ENCODE measurements at places on chromosomes 3 and 15. TPM values are rescaled to one million over a fixed set of nuclear protein-coding genes. Genes with fewer than 3 reads are reported as not detected.
A peak's percentile ranks its signal among the peaks of the same experiment; 100 is the strongest.

DNA sequence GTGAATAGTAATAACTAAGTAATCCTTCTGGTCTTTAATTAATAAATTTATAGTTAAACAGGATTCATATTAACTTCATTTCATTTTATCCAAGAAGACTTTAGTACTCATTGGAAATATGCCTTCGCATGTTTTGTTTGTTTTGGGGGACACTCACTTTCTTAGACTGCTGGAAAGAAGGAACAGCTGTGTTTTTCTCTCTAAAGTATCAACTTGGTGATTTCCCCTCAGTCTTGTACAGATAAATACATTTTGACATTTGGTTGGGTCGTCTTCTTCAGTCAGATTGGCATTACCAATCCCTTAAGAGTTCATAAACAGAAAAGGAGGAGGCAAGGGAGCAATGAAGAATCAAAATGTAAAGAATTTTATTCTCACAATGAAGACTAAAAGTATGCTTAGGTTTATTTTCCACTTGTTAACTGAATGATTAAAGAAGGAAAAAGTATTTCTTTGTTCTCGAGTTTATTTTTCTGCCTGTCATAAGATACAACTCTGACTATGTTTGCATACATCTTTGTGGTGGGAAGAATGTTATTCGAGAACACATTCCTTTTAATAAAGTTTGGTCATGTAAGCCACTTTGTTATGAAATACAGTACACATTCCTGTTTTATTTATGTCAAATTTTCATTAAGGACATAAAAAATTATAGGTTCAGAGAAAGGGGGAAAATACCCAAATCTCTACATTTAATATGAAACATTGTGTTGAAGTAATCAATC is 140.2 kb downstream of the GMNC start:
- no peak overlapping the region for H3K27ac ChIP-seq
- no peaks in the 10 kb centered on the region for H3K4me1 ChIP-seq
- H3K36me3 ChIP-seq = no peaks in the 10 kb centered on the region
- no peak overlapping the region for H3K4me3 ChIP-seq

DNA sequence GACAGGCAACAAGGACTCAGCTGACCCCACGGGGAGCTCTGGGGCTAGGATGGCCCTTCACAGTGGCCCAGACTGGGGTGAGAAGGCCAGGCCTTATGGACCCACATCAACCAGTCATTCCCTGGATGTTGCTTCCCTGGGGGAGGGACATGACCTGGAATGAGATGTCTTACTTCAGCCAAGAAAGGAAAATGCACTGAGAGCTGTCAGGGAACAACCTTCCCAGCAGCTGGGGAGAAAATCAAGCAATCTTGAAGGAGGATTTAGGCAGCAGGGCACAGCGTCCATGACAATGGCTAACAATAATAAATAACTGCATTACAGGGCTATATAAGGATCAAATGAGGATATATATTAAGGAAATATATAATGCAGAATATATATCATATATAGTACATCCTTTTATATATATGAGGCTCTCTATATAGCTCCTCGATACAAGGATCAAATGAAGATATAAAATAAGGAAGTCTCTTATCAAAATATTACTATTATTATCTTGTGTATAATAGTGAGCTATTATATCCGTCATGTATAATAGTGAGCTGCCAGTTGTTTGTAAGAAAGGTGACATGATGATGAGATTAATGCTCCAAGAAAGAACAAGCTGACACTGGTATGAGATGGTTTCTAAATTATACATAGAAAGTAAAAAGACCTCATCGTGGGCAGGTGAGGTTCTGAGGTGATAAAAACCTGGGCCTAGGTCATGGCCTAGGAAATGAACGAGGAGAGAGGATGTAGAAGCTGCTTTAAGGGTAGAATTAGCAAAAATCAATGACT is 117.8 kb upstream of the LIPC start:
- no peak for DNase-seq
- no peak overlapping the region for H3K27ac ChIP-seq
- H3K27me3 ChIP-seq = no peaks in the 10 kb centered on the region

DNA sequence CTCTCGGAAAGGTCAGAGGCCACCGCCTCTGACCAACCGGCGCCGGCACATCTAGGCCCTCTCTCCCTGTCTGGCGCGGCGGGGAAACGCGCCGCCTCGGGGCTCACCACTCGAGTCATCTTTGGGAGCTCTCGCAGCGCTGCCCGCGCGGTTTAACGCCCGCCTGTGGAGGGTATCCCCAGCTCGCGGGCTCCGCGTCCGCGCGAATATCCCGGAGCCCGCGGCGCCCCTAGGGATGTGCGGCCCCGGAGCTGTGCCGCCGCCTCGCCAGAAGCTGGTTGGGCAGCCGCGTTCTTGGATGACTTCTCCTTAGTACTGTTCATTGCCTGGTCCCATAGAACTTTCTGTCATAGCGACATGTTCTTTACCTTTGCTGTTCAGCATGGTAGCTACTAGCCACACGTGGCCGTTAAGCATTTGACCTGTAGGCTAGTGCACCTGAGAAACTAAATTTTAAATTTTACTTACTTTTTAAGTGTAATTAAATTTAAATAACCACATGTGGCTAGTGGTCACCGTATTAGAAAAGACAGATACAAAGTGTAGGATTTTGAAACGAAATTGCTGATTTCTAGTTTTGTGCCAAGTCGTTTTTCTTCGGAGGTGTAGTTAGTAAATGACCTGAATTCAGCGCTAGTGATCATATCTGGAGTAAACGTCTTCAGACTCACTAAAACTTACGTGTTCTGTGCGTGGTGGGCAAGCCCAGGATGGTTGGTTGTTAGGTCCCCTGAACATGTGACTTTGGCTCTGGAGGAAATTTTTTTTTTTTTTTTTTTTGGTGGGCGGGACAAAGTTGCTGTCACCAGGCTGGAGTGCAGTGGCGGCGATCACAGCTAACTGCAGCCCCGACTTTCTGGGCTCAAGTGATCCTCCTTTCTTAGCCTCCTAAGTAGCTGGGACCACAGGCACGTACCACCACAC is 835 bp downstream of the ARIH2 start:
- peak; percentile 59 for DNase-seq
- no peaks in the 10 kb centered on the region for H3K36me3 ChIP-seq
- no peak overlapping the region for H3K27ac ChIP-seq
- peaks cover 2% of the 10 kb centered on the region for H3K4me1 ChIP-seq
- H3K4me3 ChIP-seq = peak overlapping the region; percentile 90
- peaks cover 6% of the 10 kb centered on the region for H3K27me3 ChIP-seq

DNA sequence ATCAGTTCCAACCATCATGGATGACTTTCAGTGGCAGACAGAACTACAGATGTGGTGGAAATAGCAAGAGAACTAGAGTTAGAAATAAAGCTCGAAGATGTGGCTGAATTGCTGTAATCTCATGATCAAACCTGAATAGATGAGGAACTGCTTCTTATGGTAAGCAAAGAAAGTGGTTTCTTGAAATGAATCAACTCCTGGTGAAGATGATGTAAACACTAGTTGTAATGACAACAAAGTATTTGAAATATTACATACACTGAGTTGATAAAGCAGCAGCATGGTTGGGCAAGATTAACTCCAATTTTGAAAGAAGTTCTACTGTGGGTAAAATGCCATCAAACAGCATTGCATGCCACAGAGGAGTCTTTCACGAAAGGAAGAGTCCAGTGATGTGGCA is 131.7 kb upstream of the FAM3D start:
- H3K4me1 ChIP-seq = peaks cover 6% of the 10 kb centered on the region
- H3K27ac ChIP-seq = no peak overlapping the region

- no peak overlapping the region for H3K4me3 ChIP-seq
- no peak overlapping the region for H3K27ac ChIP-seq
- H3K36me3 ChIP-seq = no peaks in the 10 kb centered on the region
- no peak for DNase-seq
- no peaks in the 10 kb centered on the region for H3K27me3 ChIP-seq
Observed at GRCh38 chr3:111800472-111800871, 58.6 kb upstream of the PHLDB2 start.

GRCh38 chr3:186938716-186939115 is 8.4 kb downstream of the ST6GAL1 start:
- no peak overlapping the region for H3K4me3 ChIP-seq
- peaks cover 40% of the 10 kb centered on the region for H3K4me1 ChIP-seq
- H3K36me3 ChIP-seq = no peaks in the 10 kb centered on the region

- no peak overlapping the region for H3K27ac ChIP-seq
- H3K4me3 ChIP-seq = no peak overlapping the region
- H3K4me1 ChIP-seq = peaks cover 6% of the 10 kb centered on the region
- H3K27me3 ChIP-seq = peaks cover 7% of the 10 kb centered on the region
Observed at GRCh38 chr3:13598201-13598600, 49.3 kb downstream of the FBLN2 start.

DNA sequence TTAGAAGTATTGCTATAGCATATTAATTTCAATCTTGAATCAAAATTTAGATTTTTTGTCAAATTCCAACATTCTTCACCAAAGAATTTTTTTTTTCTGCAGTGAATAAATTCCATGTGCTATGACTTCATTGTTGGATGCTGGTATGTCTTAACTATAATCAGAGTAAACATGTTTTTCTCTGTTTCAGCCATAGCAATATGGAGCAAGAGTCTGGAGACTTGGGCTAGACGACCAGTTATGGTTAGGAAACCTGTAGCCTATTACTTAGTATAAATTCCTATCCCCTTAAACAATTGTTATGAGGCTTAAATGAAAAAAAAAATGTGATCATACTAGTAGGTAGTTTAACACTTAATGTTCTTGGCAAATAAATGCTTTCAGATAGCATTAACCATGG is 431.9 kb upstream of the FRG2C start:
- H3K4me1 ChIP-seq = peaks cover 1% of the 10 kb centered on the region
- H3K27me3 ChIP-seq = peaks cover 3% of the 10 kb centered on the region
- no peak overlapping the region for H3K27ac ChIP-seq
- H3K4me3 ChIP-seq = no peak overlapping the region

GRCh38 chr15:32877252-32878019 is 159.6 kb downstream of the GREM1 start:
- no peaks in the 10 kb centered on the region for H3K27me3 ChIP-seq
- H3K36me3 ChIP-seq = no peaks in the 10 kb centered on the region
- no peaks in the 10 kb centered on the region for H3K4me1 ChIP-seq
- DNase-seq = no peak

GRCh38 chr3:12268049-12268735 is 20.7 kb upstream of the PPARG start:
- no peaks in the 10 kb centered on the region for H3K27me3 ChIP-seq
- H3K27ac ChIP-seq = no peak overlapping the region
- no peak overlapping the region for H3K4me3 ChIP-seq
- no peaks in the 10 kb centered on the region for H3K4me1 ChIP-seq
- no peak for DNase-seq

DNA sequence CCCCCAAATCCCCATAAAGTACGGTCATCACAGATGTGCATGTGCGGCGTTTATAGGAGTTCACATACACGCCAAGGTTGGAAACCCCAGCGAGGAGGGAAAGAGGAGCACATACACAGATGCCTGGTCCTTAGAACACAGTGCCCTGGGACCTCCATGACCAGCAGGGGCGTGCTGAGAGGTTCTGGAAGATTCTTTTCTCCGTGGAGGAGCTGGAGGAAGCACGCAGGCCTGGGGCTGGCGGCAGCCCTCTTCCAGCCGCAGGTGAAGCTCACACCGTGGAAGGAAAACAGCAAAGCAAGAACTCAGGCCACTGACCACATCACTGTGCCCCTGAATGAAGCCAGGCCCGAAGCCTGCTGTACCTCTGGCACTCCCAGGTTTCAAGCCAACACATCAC is 61.0 kb upstream of the SEC61A1 start:
- H3K27me3 ChIP-seq = peaks cover 4% of the 10 kb centered on the region
- DNase-seq = no peak
- H3K36me3 ChIP-seq = no peaks in the 10 kb centered on the region

DNA sequence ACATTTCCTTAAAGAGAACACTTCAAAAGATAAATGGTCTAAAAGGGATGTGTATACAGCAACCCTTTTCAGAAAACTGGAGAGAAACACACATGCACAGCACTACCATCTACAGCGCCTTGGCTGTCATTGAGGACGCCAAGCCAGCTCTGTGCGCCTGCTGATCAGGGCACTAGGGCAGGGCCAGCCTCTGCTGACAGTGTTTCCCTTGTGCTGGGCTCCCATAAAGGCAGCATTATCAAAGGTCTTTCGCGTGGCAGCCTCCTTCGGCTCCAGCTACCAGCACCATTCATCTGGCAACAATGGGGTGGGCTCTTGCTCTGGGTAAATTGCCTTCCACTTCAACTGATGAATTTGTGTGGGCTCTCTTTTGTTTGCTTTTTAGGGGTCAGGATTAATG is 53.4 kb downstream of the LDHAL6B start:
- no peak overlapping the region for H3K4me3 ChIP-seq
- H3K36me3 ChIP-seq = no peaks in the 10 kb centered on the region
- no peaks in the 10 kb centered on the region for H3K4me1 ChIP-seq
- H3K27me3 ChIP-seq = no peaks in the 10 kb centered on the region

DNA sequence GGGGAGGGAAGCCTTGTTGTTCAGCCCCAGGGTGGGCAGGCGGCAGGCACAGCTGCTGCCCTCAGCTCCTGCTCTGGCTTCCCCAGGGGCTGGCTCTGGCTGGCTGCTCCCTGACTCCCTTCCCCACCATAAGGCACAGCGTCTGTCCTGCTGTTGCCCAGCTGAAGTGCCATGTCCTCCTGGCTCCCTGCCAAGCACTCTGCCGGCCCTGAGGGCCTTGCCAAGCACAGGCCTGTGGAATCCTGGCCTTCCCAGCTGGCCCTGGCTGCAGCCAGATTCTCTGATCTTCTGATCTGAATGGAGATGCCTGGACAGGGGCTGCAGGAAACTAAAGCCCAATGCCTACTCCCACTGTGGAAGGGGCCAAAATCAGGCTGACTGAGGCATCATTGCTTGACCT is 1.1 kb downstream of the IQCF6 start:
- H3K36me3 ChIP-seq = peaks cover 8% of the 10 kb centered on the region
- DNase-seq = peak; percentile 73
- no peak overlapping the region for H3K4me3 ChIP-seq
- H3K27ac ChIP-seq = no peak overlapping the region

GRCh38 chr3:34807611-34808010 is 831.7 kb upstream of the ARPP21 start:
- H3K27me3 ChIP-seq = no peaks in the 10 kb centered on the region
- H3K4me1 ChIP-seq = no peaks in the 10 kb centered on the region
- H3K36me3 ChIP-seq = no peaks in the 10 kb centered on the region
- no peak overlapping the region for H3K27ac ChIP-seq
- no peak overlapping the region for H3K4me3 ChIP-seq

- no peak overlapping the region for H3K27ac ChIP-seq
- no peak for DNase-seq
- H3K27me3 ChIP-seq = no peaks in the 10 kb centered on the region
- peaks cover 16% of the 10 kb centered on the region for H3K4me1 ChIP-seq
- peaks cover 5% of the 10 kb centered on the region for H3K36me3 ChIP-seq
Observed at GRCh38 chr15:93703092-93703739, 528.1 kb upstream of the MCTP2 start.

- peaks cover 5% of the 10 kb centered on the region for H3K27me3 ChIP-seq
- H3K27ac ChIP-seq = no peak overlapping the region
- no peaks in the 10 kb centered on the region for H3K4me1 ChIP-seq
Observed at GRCh38 chr3:171229173-171229572, 202.7 kb upstream of the SLC2A2 start.

Gene STRA6
- 8.4 TPM for total RNA-seq

Gene FAM107A
- not detected for total RNA-seq

Gene ABHD17C
- 6.8 TPM for total RNA-seq

Gene ALDH1A3
- 2.8 TPM for total RNA-seq

Gene DNAJA4
- total RNA-seq = 2.4 TPM

Gene C3orf85
- total RNA-seq = not detected

Gene ADAMTS9
- 2.3 TPM for total RNA-seq

Gene ZXDC
- total RNA-seq = 39.5 TPM

Gene GPR87
- total RNA-seq = not detected

Gene CFAP91
- 0.59 TPM for total RNA-seq

Gene GHSR
- total RNA-seq = not detected

Gene POMGNT2
- total RNA-seq = 31.1 TPM
